Right cardiac atrium (tissue), 5 donors: ENCODE measurements at places on chromosomes 6 and 20.

- DNase-seq: no peak
Measured at GRCh38 chr6:96089173-96089572, 73.4 kb downstream of the FUT9 start.

DNA sequence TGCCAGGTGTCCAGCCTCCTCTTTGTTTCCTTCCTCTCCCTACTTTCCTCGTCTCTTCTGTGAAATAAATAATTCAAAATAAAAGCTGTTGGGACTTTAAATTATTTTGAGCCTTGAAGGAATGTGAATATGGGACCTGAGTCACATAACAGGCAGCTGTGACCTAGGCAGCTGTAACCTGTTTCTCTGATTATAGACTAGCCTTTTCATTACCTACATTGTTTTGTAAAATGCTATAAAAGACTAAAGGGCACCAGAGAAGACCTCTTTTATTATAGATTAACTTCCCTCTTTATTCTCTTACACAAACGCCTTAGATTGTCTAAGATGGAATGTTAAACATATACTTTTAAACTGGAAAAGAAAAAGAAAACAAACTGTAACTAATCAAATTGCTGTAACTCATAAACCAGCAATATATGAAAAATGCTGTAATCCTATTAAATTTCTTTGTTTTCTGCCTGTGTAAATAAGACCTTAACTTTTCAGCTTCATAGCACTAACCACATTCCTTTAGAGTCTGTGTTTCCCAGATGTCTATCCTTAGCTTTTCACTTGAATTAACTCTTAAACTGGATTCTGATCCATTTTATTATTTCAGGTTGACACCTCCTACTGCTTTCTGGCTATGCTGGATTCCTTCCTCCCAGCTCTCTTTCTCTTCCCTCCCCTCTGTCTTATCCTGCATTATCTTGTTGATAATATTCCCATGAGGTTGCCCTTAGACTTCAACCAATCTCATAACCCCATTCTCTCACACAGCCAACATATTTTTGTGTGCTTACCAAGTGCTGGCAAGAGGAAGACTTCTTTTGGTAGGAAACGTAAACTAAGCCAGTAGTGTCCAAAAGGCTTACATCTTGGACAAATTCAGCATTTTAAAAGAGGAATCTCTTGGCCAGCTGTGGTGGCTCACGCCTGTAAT is 69.2 kb downstream of the TPD52L1 start:
- DNase-seq: no peak

DNA sequence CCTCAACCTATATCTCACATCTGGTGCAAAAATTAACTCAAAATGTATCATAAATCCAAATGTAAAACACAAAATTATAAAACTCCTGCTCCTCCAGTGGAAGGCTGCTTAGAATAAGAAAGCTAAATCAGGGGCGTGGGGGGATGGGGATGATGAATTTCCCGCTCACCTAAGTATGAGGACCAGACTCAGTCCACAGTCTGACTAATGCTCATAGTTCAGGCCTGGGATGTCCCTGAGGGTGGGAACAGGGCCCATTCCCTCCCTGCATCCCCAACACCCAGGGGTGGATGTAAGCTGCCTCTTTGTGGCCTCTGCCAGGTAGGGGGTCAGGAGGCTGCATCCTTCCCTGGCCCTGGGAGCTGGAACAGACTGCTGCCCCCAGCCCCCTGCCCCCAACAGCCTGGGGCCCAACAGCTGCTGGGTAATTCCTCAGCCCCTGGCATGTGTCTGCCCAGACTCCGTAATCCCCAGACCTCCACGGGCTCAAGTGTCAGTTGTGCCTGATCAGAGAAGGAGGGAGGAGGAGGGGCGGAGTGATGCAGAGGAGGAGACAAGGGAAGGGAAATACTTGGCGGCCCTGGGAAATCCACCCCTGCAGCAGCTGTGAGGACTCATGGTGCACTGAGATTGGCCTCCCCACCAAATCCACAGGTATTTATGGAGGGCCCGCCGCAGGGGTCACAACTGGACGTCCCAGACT is 224.5 kb downstream of the PREX1 start:
- no peak for DNase-seq

DNA sequence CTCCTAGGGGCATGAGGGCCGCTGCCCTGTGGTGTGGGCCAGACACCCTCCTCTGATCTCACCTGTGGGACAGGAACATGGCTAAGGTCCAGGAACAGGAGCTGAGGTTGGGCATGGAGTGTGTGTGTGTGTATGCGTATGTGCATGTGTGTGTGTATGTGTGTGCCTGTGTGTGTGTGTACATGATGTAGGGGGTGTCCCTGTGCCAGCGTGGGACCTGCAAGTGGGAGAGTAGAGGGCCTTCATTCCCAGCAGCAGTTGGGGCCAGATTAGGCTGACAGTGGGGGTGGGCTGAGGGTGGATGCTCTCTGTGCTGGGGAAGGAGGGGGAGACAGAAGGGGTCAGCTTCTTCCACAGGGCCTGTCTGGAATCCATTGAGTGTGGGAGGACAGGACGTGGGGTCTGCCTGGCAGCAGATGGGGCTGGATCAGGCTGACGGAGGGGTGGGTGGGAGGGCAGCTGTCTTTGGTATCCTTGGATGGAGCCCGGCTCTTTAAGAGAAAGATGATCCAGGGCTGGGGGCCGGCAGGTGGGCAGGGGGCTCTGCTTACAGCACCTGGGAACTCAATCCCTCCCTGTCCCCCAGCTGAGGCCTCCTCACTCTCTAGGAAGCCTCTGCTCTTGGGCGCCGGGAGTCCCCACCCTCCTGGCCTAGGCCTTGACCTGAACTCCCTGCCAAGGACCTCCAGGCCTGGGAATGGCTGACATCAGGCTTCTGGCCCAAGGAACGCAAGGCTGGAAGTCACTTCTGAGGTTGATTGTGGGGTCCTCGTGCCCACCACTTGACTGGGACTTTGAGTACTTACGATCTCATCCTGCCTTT is 44.0 kb downstream of the SPDEF start:
- no peak for DNase-seq

DNA sequence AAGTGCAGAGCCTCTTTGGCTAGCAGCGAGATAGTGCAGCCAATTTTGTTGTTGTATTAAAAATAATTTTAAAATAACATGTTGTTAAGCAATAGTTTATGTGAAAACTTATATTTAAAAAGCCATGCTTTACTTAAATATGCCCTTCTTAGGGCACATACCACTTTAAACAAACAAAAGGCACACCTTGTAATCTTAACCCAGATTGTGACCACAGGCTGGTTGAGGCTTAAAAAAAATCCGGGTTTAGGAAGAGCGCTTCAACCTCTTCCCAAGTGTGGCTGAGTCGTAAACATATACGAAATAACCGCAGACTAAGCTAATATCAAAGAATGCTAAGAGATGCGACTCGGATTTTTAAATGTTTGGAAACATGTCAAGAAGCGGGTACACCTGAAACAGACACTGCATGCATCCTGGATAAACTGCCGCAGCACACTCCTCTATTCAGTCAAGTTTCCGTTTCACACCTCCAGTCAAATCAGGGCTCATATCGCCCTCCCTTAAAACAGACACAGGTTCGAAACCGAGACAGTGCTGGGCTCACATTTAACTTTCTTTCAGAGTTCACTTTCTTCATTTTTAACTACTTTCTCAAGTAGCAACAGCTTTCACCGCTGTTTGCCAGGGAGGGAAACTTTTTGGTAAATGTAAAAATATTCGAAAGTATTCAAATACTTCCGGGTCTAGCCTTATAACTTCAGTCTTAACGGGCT is 1.5 kb downstream of the DEK start:
- no peak for DNase-seq

- DNase-seq: no peak
Measured at GRCh38 chr20:15924556-15924955, 648.7 kb downstream of the KIF16B start.

DNA sequence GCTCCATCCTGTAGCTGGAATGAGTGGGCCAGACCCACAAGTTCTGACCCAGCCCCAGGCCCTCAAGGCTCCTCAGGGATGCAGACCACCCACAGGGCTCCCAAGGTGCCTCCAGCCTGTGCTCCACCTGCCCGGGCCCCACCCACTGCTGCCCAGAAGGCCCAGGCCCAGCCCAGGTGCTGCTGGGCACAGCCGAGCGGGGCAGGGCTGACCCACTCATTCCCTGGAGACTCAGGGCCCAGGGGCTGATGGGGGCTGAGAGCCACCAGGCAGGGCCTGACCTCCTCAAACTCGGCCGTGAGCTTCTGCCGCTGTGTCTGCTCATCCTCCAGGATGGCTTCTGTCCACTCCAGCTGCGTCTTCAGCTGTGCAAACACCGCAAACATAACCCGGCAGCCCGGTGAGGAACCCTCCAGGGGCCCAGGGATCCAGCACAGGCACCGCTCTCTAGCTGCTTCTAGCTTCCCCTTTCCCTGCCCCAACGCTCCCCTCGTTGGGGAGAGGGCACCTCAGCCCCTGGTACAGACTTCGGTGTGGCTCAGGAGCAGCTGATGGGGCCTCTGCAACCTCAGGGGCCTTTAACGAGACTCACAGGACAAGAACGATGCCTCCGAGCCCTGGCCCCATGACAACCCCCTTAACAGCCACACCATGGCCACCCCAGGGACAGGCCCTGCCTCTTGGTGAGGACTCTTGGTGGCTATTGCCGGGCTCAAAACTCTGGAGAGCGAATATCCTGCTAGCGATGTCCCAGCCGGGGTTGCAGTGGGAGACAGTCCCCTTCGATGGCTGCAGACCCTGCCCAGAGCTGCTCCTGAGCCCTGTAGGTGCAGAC is 46.0 kb downstream of the DSTN start:
- DNase-seq: peak; percentile 19

- DNase-seq: peak; percentile 30
Measured at GRCh38 chr20:63133481-63134091, 82.3 kb downstream of the YTHDF1 start.
